Stimulated activated naive CD8-positive, alpha-beta T cell treated with anti-CD3 and anti-CD28 coated beads, Interleukin-15, amount 100 ng/mL, for 72 hours (primary cell): ENCODE measurements at places on chromosomes 5 and 9.

- no peak for DNase-seq
These were observed 148.3 kb upstream of the IER5L start for GRCh38 chr9:129326061-129327005.

DNA sequence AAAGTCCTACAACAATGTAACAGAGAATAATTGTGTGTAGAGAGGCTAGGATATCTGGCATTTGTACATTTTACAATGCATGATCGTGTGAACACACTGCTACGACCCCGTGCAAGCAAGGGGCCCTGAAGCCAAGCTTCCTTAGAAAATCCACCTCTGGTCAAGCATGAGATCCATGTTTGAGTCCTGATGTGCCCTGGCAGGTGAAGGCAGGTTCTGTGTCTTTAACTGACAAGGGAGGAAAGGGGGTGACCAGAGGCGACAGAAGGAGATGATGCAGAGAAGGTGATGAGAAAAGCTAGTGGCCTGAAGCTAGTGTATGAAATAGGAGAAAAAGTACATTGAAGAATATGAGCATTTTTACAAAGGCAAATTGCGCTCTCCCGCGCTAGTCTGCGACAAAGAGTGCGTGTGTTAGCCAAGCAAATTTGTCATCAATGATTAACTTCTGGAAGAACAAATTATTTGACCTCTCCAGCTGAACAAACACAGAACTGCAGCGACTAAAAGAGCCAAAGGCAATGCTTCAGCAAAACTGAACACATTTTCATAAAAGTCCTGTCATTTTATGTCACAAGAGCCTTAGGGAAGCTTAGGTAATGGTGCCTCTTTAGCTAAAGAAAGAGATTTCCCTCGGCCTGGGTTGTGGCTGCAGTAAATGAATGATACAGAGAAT lies 101.7 kb upstream of the DAPK1 start:
- DNase-seq: no peak

- no peak for DNase-seq
These were observed 332.7 kb downstream of the DIRAS2 start for GRCh38 chr9:90309809-90310520.

GRCh38 chr5:87340716-87341115 lies 72.0 kb downstream of the CCNH start:
- no peak for DNase-seq

GRCh38 chr5:123605822-123606221 lies 93.8 kb downstream of the CSNK1G3 start:
- DNase-seq: no peak

GRCh38 chr5:36145311-36145710 lies 6.4 kb downstream of the LMBRD2 start:
- DNase-seq: no peak

DNA sequence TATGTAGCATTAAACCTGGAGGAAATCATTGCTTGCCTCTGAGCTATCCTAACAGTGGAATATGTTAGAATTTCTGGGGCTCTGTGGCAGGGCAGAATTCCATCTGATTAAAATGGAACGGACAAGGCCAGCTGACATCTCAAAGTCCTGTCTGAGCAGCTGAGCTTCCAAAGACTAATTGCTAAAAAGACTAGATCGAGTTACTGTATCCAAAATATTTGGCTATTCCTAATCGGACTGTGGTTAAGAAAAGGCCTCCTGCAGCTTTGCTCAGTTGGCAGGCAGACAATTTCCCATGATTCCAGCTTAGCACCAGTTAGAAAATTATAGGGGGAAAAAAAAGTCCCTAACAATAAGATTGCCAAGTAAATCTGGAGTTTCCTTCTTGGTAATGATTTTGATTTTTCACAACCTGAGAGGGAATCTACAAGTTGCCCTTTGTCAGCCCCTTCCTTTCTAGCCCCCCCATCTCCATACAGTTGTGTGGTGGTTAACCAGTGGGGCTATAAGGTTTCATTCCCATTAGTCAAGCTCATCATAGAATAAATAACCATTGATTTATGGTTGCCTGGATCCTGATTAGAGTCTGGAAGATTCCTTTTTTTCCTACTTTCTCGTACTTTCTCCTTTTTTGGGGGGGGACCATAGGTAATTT lies 26.4 kb downstream of the PTGR1 start:
- no peak for DNase-seq

DNA sequence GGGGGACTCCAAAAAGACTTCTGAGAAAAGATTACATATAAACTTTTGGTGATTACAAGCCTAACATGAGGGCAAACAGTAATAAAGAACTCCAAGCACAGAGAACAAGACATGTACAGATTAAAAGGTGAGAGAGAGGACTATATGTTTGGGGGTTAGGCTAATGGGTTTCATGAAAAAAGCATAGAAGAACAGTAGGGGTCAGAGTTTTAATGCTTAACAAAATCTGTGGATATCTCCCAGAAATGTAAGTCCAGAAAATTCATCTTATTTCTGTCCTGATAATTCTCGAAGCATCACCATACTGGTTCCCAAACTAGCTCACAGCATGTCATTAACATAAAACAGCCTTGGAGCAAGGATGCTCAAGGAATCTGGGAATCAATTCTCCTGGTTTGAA lies 137.2 kb downstream of the ARRDC3 start:
- no peak for DNase-seq

- DNase-seq: no peak
These were observed 194.0 kb downstream of the RFX3 start for GRCh38 chr9:3331801-3332200.

- no peak for DNase-seq
These were observed 17.0 kb downstream of the LHX3 start for GRCh38 chr9:136187683-136188586.

DNA sequence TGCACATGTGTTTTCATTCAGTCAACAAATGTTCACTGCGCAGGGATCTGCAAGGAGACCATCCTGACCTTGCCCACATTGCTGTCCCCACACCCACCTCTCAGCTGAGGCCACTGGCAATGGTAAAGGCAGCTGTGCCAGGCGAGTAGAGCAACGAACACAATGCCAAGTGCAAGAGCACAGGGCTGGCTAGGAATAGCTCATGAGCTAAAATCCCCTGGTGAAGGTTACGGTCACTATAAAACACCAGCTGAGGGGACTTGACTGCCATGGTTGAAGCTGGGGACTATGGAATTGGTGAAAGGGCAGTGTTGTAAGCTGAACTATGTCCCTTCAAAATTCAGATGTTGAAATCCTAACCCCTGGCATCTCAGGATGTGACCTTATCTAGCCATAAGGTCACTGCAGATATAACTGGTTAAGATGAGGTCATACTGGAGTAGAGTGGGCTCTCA lies 96.1 kb downstream of the OTULIN start:
- DNase-seq: no peak
